Activated T-cell treated with anti-CD3 and anti-CD28 coated beads, Interleukin-2, amount 50 U/mL, for 72 hours (primary cell): ENCODE measurements at places on chromosomes 5 and 9. TPM values are rescaled to one million over a fixed set of nuclear protein-coding genes. Genes with fewer than 3 reads are reported as not detected.

DNA sequence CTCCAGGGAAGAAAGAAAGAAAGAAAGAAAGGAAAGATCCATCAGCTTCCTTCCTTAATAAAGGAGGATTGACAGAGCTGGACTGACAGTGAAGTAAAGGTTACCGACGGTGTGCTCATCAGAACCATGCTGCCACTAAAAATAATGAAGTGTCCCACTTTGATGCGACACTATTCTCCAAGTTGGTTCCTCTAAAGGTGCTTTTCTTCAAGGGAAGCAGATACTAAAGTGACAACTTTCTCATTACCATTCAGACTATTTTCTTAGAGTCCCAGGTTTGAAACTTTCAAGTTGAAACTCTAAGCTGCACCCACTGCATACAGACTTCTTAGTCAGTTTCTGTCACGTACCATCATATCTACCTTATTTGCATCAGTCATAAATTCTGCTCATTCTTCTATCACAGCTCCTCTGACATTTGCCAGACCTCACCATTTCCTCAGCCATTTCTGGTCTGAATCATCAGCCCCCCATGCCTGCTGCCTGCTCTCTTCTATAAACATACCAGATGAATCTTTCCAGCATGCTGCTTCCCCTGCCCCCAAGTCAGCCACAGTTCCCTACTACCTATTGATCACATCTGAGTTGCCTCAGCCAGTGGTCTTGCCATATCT is 177.6 kb downstream of the DEPDC1B start:
- no peak for DNase-seq

KLF9 gene
- total RNA-seq: 35.4 TPM

DNA sequence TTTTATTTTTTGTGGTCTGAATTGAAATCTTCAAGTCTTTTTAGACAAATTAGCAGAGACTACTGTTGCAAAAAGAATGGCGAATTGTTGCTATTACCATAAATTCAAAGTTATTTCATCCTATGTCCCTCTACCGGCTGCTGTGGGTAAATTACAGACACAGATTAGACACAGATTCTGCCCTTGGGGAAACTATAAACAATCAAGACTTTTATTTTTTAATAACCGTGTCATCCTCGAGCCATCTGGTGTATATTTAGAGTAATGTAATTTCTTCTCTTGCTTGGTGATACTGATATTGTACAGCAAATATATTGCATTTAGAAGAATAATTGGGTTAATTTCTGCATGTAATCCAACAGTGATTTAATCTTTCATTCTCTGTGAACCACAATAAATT is 228.0 kb upstream of the ADAMTSL1 start:
- DNase-seq: no peak

DNA sequence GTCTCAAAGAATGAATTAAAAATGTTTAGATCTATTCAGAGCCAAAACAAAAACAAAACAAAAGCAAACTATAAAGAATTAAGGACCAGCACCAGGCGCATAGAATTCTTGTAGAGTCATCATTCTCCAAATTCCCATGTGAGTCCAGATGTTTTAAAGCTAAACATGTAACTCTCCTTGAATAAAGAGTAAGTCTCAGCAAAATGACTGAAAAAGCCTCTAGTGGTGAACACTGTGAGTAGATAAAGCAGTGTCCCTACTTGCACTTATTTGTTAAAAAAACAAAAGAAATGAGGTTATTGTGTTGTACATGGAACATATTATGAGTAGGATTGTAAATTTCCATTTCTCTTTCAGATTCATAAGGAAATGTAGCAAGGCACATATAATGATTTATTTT is 44.0 kb downstream of the NNT start:
- DNase-seq: no peak

SH3TC2 gene
- not detected for total RNA-seq

PRRX2 gene
- total RNA-seq: 3.3 TPM

- DNase-seq: no peak
Observed at GRCh38 chr5:14237317-14238086, 94.4 kb downstream of the TRIO start.
